ENCODE measurements at places on chromosomes 5 and 9.

- DNase-seq: no peak
These were observed at the start of gene BNC2 for GRCh38 chr9:16870596-16871335. TSS of gene BNC2 (minus strand) at chr9:16870670. CDS start at chr9:16870648, 22 bp downstream.

- no peak for DNase-seq
These were observed 165.9 kb upstream of the OTULINL start for GRCh38 chr5:14415698-14416074.

DNA sequence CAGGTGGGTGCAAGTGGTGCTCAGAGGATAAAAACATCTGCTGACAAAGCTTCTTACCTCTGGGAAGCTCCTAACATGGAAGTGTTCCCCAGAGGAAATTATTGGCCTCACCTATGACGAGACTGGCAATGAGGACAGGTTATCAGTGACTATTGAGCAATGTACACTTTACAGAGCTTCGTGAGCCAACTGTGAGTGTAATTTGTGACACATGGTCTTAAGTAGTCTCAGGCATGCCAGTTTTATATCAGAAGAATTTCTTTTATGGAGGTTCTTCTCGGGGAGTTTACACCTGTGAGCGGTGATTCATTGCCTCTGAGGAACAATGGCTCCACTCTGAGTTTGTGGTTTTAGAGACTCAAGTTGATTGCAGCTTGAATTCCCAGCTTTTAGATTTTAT lies 11.3 kb downstream of the ANKDD1B start:
- no peak for DNase-seq

GRCh38 chr5:9452181-9452580 lies 93.7 kb downstream of the SEMA5A start:
- DNase-seq: no peak

- DNase-seq: no peak
These were observed 213.4 kb downstream of the GAS1 start for GRCh38 chr9:86733929-86734328.

- no peak for DNase-seq
These were observed 32.5 kb downstream of the TERT start for GRCh38 chr5:1262381-1262780.

- DNase-seq: no peak
These were observed 22.8 kb downstream of the C9orf57 start for GRCh38 chr9:72037571-72037970.

- DNase-seq: no peak
These were observed 51.1 kb downstream of the PSMB7 start for GRCh38 chr9:124364141-124364540.

DNA sequence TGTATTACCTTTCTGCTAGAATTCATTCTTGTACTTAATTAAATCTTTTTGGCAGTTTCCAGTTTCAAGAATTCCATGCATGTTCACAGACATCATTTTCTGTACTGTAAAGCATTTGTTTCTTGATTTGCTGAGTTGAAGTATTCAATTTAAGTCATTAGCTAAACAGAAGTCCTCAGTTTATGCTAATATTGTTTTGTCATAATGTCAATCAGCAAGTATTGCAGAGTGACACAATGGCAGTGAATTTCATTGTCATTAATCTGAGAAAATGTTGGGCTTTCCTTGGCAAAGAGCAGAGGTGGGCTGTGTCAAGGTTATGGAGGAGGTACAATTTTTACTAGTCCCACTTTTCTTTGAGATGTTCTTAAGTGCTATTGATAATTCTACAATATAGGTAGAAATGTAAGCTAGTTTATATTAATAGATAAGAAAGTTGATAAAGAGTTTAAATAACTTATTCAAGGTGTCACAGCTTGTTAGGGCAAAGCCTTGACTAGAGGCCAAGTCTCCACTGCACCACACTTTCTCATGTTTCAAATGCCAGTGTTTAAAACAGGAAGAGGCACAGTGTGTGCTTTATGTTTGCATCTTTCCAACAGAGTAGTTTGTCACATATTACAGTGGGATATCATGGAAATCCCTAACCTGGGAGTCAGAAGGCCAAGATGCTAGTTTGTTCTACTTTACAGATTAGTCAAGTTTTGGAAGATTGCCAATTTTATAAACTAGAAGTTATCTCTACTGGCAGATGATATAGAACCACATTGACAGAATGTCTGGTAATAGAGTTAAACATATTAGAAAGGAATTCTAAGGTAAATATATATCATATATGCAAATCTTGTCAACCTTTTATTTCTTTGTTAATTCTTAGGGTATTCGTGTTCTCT lies 56.3 kb downstream of the SLF1 start:
- DNase-seq: no peak

- DNase-seq: no peak
These were observed 1.3 kb downstream of the SLC6A3 start for GRCh38 chr5:1443991-1444360.

DNA sequence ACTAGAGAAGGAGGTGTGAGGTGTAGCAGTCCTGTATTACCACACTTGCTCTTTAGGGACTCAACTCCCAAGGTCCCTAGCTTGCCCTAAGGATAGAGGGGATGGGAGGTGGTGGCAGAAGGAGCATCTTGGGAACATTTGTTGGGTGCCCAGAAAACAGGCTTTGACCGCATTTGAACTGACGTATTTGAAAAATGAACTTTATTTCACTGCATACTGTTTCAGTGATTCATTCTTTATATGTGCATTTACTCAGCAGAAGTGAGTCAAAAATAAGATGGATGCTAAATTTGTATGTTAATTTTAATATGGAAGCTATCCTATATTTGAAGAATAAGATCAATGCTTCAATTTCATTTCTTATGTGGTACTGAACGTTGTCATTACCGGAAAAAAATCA lies 18.7 kb downstream of the DMRT3 start:
- DNase-seq: no peak

DNA sequence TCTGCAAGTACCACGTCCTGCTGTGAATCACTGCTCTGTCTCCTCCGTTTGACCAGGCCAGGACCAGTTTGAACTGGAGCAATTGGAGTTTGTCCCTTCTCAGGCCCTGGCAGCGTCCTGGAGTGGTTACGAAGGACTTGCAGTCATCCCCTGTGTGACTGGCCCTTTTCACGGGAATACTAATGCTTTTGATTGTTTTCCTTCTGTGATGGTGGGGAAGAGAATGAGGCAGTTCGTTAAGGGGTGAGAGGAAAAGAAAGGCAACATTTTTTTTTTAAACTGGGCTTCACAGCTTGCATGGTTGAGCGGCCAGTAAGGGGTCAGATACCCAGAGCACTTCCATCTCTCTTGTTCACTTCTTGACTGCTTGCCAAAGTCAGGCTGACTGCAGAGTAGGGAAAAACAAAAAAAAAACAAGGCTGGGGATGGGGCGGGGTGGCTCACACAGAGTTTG lies 153.5 kb upstream of the STK32A start:
- DNase-seq: no peak

GRCh38 chr5:76471406-76471805 lies 68.3 kb downstream of the IQGAP2 start:
- no peak for DNase-seq

DNA sequence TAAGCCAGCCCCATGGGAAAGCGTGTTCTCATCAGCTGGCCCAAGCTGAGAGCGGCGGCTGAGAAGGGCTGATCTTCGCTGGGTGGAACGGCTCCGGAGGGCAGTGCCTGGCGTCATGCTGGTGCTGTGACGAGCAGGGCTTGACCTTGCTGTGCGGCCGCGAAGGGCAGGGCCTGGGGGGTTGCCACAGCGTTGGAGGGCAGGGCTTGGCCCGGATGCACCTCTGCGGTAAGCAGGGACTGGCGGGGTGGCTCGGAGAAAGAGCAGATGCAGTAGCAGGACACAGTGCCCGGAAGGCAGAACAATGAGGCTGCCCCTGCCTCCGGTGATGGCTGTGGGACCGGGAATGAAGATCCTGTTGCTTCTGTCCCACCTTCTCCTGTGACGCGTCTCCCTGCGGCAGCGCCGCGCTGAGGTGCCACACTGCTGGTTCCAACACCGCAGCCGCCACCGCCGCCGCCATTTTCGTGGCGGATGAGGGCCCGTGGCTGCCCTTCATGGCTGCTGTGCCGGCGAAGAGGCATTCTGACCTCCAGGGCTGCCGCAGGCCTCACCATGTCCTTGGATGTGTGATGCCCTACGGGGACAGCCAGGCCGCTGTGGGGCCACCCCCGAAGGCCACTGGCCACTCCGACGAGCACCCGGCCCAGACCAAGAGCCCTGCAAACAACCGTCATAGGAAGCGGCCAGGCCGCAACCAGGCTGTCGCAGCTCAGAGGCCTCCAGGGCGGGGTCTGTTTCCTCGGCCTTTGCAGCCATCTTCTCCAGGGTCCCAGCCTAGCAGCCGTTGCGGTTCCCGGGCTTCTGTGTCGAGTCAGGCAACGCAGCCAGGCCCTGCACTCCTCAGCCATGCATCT lies 890.5 kb upstream of the CTNND2 start:
- DNase-seq: no peak

DNA sequence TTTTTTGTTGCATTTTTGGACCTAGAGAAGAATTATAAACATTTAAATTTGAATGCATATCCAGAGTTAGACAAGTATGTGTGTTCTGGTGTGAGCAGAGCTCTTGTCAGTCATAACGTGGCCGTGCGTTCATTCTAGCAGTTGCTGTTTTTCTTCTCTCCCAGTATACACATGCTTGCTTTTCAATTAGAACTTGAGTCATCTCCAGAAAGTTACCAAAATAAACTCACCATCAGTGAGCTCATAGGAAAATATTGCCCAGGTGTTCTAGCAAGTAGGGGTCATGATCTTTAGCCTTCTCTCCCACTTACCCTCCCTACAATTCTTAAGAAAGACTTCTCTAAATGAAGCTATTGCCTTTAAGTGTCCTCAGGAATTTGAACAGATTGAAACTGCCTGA lies 247.5 kb upstream of the TUT7 start:
- DNase-seq: no peak

DNA sequence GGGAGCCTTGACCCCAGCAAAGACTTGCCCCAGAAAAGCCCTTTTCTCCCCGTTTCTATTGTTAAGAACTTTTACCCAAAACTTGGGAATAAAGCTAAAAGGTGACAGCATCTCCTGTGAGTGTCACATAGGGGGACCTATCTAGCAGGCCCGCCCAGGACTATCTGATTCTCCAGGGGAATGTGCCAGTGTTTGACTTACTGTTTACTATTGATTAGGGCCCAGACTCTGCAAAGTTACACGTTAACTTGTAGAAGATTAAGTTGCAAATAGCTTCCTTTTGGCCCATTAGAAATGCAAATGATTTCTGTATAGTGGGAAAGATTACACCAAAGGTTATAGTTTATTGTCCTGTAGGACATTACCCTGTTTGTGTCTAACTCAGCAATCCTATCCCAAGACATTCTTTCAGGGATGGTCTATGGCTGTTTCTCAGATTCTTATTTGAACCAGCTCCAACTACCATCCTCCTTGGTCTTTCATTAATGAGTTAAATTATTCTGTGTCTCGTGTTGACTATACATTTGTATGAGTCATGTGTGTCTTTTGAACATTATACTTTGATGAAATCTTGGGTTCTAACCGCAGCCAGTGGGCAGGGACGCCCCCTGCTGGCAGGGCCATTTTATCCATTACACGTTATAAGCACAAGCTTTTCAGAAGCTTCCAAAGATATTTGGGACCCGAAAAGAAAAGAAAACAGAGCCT lies 60.7 kb downstream of the HRH2 start:
- peak; percentile 67 for DNase-seq

GRCh38 chr9:103734471-103734870 lies 359.6 kb upstream of the SMC2 start:
- no peak for DNase-seq

DNA sequence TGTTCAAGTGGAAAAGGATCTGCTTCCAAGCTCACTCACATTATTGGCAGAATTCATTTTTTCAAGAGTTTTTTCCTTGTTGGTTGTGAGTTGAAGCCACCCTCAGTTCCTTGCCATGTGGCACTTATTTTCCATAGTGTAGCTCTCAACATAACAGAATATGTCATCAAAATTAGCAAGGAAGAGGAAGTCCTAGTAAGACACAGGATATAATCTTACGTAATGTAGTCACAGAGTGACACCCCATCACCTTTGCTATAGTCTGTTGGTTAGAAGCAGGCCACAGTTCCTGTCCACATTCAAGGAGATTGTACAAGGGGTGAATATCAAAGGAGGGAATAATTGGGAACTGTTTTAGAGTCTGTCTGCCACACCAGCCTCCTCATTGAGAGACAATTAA lies 15.7 kb downstream of the IRGM start:
- no peak for DNase-seq

DNA sequence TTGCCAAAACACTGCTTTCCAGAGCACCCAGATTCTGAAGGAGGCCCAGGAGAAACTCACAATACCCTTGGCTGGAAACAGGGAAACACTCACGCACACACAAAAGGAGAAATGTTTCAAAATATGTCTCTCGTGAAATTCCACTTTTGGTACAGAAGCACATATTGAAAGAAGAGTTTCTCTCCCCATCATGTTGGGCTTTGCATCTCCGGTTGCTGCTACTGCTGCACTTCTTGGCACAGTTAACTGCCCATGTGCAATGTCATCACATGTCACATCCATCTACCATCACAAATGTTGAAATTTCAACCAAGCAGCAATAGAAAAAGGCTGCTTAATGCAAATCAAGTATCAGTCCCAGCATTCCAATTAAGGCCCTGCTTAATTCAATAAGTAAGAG lies 72.1 kb downstream of the ABCA1 start:
- no peak for DNase-seq

DNA sequence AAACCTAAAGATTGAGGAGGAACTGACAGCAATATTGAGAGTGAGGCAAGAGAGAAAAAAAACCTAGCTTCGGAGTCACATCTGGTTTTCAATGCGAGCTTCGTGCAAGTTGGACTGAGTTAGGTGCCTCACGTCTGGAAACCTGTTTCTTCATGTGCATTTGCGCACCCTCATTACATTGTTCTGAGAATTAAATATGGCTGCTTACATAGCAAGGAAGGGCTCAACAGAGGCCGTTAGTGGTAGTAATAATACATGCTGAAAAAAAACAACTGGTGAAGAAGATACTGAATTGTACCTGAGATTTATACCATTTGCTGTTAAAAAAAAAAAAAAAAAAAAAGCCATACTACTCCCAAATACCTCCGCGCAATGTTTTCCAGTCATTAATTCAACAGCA lies 18.6 kb downstream of the DNAJA1 start:
- DNase-seq: no peak

- no peak for DNase-seq
These were observed 63.5 kb upstream of the HAND1 start for GRCh38 chr5:154541553-154541952.

- no peak for DNase-seq
These were observed 25.6 kb upstream of the VLDLR start for GRCh38 chr9:2595973-2596372.
